NCI-H187 treated with DMSO at 0.1 percent for 48 hours (cell line): ENCODE measurements at places on chromosomes 7 and 10.

- no peak for DNase-seq
Observed at GRCh38 chr7:99027841-99028240, 116.1 kb downstream of the SMURF1 start.

GRCh38 chr7:1463676-1464223, 4.5 kb upstream of the MICALL2 start:
- no peak for DNase-seq

GRCh38 chr7:20831956-20832355, 45.3 kb upstream of the SP8 start:
- no peak for DNase-seq

GRCh38 chr7:134246761-134247160, 70.0 kb downstream of the SLC35B4 start:
- DNase-seq: no peak

DNA sequence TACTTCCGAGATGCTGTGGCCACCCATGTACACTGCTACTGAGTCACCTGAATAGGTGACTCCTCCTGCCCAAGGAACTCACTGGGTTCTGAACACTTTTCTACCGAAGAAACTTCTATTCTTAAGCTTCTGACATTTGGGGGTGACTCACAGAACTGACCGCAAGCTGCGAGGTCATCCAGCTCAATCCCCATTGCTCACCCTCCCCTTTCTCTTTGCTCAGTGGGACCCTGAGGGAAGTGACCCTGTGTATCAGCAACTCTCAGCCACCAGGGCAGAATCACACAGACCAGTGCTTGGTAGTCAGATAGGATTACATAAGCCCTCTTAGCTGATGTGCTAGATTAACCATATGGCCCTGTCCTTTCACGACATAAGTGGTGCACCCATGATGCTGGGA, 46.3 kb downstream of the INSYN2A start:
- DNase-seq: no peak

DNA sequence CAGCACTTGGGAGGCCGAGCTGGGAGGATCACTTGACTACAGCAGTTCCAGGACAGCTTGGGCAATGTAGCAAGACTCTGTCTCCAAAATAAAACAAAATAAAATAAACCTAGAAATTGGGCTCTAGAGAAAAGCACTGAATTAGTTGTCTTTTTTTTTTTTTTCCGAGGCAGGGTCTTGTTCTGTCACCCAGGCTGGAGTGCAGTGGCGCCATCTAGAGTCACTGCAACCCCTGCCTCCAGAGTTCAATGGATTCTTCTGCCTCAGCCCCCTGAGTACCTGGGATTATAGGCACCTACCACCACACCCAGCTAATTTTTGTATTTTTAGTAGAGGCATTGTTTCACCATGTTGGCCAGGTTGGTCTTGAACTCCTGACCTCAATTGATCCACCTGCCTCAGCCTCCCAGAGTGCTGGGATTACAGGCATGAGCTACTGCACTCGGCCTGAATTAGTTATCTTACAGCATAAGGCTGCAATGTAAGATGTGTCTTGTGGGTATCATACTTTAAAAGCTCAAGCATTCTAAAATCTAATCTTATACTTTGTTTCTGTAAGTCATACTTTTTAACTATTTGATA, 12.8 kb downstream of the MEIG1 start:
- no peak for DNase-seq

DNA sequence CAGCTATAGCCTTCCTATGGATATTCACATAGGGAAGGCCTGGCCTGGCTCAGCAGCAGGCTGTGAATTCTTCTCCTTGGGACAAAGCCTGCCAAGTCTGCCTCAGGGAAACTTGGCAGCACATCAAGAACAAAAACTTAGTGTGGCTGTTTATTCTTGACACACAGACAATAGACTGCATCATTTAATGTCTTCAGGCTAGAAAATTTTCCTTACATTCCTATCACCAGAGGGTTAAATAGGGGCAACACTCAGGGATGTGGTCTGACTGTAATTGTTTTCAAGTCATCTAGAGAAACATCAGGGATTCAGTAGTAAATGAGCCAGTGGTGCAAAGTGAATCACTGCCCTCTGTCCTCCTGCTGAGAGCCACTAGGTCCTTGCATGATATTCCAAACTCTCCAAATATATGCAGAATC, 137.3 kb downstream of the SEMA3C start:
- DNase-seq: no peak

- no peak for DNase-seq
Observed at GRCh38 chr10:27643301-27643700, 102.3 kb downstream of the MKX start.

DNA sequence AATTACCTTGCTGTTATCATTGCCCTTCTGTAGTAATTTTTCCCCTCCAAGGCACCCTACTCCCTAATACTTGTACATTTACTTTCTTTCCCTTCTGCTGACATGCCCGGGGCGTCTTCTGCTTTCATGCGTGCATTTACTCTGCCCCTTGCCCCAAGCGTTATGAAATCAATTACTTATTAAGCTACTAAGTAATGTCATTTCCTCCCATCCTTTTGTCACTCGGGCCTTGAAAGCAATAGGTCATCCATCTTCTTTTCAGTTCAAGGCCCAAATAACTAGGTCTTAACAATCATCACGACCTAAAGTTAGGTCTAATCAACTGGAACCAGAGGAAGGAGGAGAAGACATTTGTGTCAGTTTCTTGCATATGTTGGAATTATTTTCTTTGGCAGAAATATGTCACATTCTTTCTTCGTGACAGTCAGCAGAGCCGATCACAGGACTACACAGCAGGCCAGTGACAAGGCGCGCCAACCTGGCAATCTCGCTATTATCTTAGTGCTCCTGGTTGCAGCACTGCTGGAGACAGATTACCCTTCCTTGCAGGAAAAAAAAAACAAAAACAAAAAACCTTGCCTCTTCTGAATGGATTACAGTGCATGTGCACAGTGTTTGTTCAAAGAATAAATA, 179.2 kb downstream of the RELN start:
- DNase-seq: no peak
